ENCODE measurements at places on chromosomes 11 and 22.

DNA sequence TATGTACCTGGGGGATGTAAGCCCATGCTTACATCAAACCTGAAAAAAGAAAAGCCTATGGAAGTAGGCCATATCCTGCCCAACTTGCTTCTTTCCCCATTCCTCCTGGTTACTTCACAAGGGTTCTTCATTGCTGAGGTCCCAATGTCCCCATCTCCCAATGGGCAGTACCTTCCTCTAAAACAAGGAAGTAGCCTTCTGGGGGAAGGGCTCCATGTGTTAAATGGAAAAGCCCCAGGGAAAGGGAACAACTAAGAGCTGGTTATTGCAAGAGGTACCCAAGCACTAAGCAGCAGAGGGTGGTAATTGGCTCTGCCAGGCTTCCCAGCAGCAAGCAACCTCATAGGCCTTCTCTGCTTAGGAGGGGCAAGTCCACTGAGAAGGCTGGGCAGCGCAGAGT, 11.3 kb downstream of the TMEM216 start:
- no peak for DNase-seq

- DNase-seq: no peak
Observed at GRCh38 chr11:47083913-47084312, 92.8 kb downstream of the ARFGAP2 start.

GRCh38 chr11:61315260-61315659, 17.6 kb downstream of the DDB1 start:
- DNase-seq: no peak

DNA sequence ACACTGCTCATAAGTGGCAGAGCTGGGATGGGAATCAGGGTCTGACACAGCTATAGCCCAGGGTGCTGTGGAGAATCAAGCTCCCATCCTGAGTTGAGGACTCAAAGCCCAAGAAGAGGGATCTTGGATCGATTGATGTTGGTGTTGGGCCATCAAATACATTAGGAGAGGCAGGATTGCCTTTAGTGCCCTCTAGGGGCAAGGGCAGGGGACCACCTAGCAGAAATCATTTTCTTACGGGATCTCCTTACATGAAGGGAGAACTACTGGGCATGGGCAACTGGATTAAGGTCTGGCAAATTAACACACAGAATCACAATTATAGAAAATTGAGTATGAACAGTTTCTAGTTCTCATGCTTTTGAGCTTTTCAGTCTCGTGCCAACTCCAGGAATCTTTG, 24.9 kb upstream of the EMSY start:
- DNase-seq: peak; percentile 8

DNA sequence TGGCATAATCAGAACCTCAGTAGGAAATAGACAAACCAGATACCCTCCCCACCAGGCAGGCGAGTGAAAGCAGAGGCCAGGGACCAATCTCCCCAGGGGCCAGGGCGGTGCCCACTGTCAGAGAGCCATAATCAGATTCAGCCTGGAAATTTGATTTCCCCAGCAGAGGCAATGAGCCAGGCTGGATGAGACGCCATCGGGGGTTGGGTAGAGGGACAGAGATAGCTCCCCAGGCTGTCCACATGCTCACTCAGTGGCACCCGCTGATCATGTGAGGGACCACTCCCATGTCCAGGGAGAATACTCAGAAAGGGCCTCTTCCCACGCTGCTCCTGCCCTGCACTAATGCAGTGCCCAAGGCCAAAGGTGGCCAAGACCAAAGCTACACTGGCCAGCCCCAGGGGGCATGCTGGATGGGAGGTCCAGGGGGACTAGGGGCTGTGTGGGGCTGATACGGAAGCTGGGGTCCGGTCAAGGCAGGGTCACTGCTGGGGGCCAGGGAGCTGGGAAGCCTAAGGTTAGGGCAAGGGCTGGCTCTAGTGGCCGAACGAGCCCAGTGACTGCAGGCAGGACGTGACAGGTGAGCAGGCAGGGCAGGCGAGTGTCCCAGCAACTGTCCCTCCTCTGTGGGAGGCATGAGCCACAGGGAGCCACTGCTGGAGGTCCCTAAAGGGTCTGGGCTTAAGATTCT, 19.8 kb downstream of the ARVCF start:
- no peak for DNase-seq

DNA sequence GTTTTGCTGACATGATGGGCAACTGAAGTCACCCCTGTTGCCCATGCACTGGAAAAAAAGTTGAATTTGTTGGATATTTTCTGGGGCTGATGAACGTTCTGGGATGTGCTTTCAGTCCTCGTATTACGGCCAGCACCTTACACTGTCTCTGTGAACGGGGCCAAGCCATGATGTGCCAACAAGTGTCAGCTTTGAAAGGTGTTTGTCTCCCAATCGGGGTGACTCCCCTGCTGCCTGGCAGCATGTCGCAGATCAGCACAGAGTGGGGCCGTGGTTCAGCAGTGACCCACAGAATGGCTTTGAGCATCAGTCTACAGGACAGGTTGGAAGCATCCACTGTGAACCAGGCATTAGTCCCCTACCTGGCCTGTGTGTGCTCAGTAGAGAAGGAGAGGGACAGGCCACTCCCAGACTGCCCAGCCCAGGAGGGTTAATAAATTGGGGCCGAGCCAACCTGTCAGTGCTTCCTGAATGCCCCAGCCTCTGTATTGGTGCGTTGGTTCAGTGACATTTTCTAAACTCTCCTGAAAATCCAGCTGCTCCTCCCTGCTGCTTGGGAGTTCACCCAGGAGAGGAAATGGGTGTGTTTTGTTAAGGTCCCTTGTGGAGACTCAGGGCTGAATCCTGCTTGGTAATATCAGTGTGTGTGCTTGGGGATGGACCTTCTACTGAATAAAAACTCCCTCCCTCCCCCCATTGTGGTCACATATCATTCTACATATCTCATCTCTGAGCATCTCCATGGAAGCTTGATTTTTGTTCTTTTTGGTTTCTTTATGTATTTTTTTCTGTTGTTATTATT, 50.7 kb upstream of the TTC12 start:
- no peak for DNase-seq

GRCh38 chr22:50190182-50190940, 4.6 kb downstream of the TRABD start:
- peak; percentile 74 for DNase-seq

- DNase-seq: no peak
Observed at GRCh38 chr11:113568566-113568965, 93.4 kb upstream of the DRD2 start.

DNA sequence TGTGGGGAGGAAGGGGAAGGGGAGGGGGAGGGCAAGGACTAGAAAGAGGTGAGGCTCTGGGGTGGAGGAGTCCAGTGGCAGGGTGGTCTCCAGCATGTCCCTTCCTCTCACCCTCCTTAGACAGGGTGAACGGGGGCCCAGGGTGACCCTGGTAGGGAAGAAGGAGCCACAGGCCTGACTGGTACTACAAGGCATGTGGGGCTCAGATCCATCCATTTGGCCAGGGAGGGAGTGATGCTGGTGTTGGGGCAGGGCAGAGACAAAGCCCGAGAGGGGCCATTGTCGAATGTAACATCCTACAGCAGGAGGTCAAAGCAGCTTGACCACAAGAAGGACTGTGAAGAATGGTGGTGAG, 69.0 kb upstream of the SHISAL1 start:
- DNase-seq: no peak

- DNase-seq: no peak
Observed at GRCh38 chr11:100810146-100810545, 123.1 kb downstream of the ARHGAP42 start.

DNA sequence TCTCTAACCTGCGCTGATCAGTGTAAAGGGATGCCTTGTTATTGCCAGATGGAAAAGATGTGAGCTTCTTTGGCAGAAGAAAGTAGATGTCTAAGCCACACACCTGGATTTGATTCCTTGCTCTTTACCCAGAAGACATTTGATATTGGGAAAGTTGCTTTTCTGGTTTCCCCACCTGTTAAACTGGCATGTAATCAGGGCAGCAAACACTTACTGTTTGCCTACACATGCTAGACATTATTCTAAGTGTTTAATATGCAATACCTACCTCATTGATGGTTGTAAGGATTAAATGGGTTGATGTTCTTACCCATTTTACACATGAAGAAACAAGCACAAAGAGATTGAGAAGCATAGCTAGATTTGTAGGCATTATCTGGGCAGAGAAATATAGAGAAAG, 16.6 kb downstream of the ASRGL1 start:
- no peak for DNase-seq

DNA sequence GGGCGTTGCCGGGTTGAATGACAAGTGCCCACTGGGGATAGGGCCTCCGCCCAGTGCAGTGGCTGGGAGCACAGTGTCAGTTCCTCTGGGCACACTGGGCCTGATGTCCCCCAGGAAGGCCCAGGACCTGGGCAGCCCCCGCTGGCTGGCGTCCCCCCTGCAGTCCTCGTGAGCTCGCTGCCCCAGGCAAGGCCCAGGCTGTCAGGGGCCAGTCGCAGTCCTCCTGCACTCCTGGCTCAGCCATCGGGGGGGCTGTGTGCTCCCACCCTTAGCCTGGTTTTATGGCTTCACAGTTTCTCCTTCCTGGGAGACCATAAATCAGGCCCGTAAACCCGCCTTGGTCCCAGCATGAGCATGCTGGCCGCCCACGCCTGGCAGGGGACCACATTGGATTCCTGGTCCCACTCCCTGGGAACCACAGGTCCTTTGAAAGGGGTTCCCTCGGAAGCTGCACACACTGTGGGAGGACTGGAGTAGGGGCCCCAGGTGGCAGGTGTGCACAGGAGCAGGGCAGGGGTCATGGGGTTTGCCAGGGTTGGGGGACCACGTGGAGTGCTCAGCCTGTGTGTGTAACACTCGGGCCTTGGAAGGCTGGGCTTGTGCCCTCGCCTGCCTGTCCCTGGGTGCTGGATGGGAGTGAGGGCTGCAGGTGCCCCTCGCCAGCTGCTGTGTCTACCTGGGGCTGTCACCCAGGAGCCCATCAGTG, 113.6 kb downstream of the KCNQ1OT1 start:
- DNase-seq: no peak

DNA sequence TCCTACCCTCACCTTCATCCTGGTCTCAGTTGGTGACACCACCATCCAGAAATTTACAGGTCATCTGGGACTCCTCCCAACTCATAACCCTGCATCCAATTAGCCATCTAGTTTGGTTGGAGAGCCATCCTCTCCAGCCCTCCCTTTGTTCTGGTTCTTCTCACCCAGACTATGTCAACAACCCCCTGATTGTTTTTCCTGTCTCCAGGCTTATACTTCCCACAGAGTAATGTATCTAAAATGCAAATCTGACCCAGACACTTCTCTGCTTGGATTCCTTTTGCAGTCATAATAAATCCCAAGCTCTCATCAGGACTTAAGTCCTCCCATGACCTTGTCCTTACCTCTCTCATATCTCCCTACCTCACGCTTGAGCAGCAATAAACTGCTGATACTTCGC, 3.0 kb downstream of the TTC12 start:
- no peak for DNase-seq

DNA sequence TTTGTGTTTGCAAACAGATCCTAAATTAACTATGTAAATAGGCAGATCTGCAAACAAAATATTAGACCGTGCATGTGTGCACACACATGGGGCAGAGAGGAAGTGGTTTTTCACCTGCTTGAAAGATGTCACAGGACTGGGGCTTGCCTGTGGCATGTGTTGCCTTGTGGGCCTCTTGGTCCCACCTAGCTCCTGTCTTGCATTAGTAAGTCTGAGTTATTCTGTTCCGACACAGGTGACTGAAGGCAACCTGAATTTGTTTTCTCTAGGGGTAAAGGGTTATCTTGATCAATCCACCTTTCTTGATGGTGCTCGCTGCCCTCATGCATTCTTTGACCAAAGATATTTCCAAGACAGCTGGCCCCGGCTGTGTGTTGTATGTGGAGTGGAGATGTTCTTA, 667.5 kb downstream of the NTM start:
- no peak for DNase-seq

DNA sequence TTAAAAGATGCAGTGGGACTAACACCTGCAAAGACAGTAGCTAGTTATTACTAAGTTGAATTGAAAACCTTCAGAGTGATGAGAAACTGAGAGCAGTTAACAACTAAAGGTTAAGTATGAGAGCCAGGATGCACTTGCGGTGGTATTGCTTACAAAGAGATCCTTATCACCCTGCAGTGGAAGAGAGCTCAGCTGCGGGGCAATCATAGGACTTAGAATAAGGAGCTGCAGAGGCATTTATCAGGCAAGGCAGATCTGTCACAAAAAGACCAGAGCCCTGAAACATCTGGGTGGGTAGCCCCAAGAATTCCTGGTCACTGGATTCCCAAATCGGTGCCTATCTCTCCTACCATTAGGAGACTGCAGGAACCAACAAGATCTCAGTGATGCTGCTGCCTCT, 34.3 kb upstream of the CFAP300 start:
- DNase-seq: no peak

DNA sequence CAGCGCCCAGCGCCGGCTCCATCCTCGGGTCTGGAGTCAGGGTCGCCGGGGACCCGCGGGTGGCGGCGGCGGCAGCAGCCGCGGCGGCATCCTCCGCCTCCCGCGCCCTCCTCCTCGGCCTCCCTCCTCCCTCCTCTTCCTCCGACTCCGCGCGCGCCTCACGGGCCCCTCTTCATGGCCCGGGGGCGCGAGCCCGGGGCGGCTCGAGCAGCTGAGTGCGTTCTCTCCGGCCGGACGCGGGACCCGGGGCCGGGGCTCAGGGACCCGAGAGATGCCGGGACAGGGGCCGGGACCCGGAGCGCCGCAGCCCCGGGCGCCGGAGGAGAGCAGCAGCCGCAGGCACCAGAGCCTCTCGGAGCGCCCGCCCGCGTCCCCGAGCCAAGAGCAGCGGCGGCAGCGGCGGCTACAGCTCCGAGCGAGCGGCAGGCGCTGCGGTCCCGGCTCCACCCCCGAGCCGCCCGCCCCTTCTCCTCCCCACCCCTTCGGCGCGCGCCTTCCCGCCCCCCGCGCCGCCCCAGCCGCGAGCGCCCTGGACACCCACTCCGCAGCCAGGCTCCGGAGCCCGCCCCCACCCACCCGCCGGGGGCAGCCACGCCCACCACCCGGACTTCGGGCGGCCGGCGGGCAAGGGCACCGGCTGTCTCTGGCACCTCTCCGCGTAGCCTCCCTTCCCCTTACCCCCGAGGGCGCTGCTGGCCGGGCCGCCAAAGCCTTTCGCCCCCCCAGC, at the start of gene CHST1:
Gene CHST1, minus strand, starts transcription at position 417 of the 727 bp plus-strand sequence. CDS start 14,699 bp downstream, outside the sequence.
- no peak for DNase-seq

DNA sequence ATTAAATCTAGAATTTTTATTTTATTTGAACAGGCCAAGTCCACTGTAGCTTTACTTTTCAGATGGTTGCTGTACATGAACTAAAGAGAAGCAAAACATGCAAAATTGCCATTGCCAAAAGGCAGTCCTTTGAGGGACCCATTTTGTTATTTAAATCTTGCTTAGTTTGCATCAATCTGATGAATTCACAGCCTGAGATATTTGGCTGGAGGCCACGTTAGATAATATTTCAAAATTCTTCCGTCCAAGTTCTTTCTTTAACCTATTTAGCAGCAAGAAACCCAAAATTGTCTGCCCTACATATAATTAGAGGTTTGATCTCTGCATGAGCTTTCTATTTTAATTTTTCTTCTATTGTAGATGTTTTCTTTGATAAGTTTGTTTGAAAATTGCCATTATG, 1706.9 kb upstream of the RAG2 start:
- DNase-seq: no peak

DNA sequence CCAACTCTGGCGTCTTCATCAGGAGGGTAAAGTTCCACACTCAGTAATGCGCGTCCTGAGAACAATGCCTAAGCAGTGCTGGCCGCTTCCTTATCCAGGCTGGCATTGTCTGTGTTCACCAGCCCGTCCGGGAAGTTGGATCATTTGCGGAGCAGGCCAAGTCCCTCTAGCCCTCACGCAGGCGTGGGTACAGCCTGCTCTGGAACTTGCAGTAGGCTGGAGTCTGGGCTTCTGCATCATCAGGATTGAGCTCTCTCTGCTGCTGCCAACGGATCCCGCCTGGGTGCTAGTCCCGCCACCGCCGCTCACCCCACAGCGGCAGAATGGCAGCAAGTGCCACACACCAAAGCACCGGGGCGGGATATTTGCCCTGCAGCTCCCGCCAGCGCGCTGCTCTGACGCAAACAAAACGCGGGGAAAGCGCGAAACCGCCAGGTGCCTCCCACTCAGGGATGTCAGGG, 29.0 kb downstream of the GLYATL1 start:
- no peak for DNase-seq

Data from T-cell (primary cell).